ENCODE measurements at places on chromosomes 2 and 18.

DNA sequence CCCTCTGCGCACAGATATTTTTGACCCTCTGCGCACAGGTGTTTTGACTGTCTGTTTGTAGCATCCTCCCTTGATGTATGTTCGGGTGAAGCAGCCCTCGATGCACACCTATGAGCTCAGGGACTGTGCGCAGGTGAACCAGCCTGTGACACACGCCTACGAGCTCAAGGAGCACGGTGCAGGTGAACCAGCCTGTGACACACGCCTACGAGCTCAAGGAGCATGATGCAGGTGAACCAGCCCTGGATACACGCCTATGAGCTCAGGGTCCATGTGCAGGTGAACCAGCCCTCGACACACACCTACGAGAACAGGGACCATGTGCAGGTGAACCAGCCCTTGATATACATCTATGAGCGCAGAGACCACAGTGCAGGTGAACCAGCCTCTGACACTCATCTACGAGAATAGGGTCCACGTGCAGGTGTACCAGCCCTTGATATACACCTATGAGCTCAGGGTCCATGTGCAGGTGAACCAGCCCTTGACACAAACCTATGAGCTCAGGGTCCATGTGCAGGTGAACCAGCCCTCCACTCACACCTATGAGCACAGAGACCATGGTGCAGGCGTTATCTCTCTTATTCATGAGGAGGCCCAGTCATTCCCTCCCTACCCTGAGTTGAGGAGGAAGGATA lies 33.9 kb downstream of the SH3BP4 start:
- DNase-seq, result no peak

- DNase-seq, result no peak
Observed at GRCh38 chr2:9990736-9991135, 39.2 kb downstream of the GRHL1 start.

GRCh38 chr2:130762910-130763385 lies 7.6 kb downstream of the AMER3 start:
- no peak for DNase-seq

GRCh38 chr18:5895876-5896740 lies 786 bp upstream of the TMEM200C start:
- DNase-seq, result no peak

DNA sequence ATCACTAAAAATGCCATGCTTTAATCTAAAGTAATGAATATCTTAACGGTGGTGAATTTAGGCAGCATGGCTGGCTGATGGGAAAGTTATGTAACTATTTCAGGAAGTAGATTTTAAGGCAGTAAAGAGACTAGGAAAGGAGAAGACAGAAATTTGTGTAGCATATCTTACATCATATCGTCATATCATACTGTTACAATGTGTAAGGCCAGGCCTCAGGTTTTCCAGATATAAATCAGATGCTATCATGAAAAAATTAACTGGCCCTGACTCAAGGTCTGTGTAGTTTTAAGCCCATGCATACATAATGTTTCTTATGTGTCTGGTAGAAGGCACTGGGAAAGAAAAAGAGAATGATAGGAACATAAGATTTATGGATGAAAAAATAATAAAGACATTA lies 8.9 kb upstream of the FAP start:
- DNase-seq, result no peak

Measured in AG09319 (cell line).